ENCODE measurements at places on chromosomes 5 and 9.

DNA sequence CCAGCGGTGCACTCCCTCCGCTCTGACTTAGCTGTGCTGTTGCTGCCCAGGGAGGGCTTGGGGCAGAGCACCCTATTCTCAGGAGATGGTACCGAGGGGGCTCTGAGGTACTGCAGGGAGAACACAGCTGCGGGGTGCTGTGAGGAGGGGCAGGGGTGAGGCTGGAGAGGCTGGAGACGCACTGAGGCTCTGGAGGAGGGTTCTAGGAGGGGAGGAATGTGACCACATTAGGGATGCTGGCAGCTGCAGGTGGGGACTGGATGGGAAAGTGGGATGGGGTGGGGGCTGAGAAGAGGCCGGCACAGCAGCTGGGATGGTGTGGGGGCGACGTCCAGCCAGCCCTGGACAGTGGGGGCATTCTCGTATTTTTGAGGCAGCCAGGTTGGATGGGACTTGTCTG, 20.9 kb downstream of the NCS1 start:
- DNase-seq, result no peak

DNA sequence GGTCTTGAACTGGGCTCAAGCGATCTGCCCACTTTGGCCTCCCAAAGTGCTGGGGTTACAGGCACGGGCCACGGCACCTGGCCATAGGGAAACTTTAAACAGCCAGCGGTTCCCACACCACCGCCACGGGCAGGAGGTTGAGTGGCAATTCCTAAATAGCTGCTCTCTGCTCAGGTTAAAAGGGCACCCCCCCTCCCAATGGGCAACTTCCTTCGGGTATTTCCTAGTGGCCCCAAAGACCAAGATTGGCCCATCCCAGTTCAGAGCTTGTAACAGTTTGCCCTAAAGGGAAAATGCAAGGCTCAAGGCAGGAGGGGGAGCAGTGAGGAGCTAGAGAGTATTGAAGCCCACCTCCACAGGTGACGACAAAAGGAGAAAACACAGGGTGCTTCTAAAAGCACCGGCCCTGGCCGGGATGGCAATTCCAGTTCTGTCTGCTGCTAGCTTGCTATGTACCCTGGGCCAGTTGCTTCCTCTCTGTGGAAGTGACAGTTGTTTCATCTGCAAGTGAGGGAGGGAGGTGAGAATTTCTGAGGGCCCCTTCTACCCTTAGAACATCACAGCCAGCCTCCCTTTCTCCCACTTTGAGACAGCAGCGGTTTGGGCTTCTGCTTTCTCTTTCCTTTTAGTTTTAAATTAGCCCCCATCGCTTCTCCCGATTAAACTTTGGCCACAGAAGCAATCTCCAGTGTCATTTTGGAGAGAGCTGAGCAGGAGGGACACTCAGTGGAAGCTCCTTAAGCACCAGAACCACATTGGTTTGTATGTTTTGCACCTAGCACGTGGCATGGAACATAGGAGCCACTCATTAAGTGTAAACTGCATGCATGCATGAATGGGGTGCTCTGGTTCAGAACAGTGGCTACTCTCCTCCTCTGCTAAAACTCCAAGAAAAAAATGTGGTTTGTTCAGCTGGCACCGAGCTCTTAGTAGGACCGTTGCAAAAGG, 17.3 kb upstream of the TNIP1 start:
- no peak for DNase-seq

GRCh38 chr5:53249529-53250200, 140.1 kb upstream of the MOCS2 start:
- no peak for DNase-seq

DNA sequence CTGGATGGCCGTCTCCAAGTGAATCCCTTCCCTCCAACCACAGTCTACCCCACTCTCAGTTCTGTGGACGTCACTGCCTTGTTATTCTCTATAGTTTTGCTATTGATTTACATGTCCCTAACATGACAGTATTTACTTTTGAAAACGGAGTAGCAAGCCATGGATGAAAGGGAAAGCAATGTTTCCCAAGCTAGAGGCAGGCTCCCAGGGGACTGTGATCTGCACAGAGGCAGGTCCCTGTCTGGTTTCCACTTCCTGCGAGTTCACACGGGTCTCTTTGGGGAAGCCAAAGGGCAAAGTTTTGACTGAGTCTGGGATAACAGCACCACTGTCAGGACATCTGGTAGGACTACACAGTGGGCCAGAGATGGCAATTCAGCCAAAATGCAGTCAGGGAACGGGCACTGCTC, 12.7 kb downstream of the C9orf153 start:
- DNase-seq, result no peak

- DNase-seq, result no peak
Observed at GRCh38 chr5:87746341-87746740, 333.6 kb upstream of the CCNH start.

- no peak for DNase-seq
Observed at GRCh38 chr5:174325431-174325830, 279.9 kb downstream of the NSG2 start.

- DNase-seq, result no peak
Observed at GRCh38 chr9:136147038-136147889, 28.6 kb upstream of the TMEM250 start.

DNA sequence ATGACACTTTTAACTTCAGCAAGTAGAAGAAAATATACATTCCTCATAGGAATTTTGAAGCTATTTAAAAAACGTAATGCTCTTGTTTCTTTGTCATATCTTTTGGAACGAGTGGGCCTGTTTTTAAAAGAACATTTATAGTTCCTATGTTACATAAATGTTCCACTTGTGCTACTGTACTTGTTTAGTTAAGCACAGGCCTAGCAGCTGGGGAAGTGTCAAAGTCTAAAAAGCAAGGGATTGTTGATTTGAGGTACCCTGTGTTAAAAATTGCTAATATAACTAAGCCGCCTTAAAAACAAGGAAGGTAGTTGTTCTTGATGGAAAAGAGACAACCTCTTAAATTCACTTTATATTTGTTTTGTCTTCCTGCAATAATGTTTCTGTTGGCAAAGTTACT, 27.2 kb upstream of the ELL2 start:
- DNase-seq, result no peak

DNA sequence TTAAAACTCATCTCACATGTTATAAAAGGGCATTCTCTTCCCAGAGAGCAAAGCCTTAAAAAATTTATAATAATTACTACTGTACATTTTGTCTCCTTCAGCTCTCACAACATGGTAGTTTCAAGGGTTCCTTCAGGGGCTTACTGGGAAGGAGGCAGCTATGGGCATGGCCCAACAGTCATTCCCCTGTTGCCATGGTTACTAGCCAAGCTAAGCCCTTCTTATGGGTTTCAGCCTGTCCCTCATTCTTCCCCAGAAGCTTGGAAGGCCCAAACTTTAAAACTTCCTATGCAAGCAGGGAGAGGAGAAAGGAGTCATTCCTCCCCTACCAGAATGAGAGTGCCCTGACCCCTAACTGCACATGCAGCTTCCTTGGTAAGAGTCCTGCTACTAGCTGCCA, 82.2 kb upstream of the CNTLN start:
- DNase-seq, result no peak

- no peak for DNase-seq
Observed at GRCh38 chr5:130975299-130975698, 189.8 kb downstream of the HINT1 start.

GRCh38 chr9:120161776-120162175, 418.2 kb downstream of the CDK5RAP2 start:
- DNase-seq, result no peak

DNA sequence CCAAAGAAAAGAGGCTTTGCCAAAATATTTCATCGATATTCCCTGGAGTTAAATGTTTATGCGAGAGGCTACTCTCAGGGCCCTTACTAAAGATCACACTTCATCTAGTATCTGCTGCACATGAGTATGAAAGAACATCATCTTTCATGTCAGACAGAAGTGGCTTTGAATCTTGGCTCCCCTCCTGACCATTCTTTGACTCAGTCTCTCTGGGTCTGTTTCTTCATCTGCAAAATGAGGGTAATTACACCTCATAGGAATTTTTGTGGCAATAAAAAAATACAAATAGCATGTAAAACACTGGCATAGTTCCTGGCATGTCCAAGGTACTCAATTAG, 58.1 kb downstream of the SLIT3 start:
- no peak for DNase-seq

DNA sequence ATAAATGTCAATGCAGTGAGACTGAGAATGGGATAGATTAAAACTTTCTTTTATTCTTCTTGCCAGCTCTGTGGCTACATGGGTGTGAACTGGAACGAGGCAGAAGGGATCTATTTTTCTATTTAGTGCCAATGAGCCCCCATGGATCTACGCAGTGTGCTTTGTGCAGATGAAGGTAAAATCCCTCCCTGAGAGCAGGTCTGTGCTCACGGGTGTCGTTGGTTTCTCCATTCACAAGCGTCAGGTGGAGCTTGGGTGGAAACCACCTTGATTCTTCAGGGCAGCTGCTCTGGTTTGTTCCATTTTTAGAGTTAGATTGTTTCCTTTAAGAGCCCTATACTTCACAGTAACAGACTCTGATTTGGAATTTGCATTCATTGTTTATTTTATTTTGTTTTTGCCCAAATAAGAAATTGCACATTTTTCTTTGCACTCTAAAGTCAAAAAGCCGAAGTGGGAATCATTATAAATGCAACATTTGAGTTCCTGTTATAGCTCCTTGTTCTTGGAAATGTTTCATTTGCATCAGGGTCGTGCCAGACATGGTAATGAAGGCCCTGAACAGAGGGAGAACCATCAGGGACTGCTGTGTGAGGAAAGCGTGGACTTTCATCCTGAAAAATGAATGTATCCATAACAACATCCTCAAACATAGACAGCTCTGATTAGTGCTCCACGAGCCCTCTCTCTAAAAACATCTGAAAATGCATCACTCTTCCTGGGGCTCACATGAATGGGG, 31.1 kb upstream of the BICD2 start:
- no peak for DNase-seq

GRCh38 chr9:135789838-135790291, 87.9 kb downstream of the KCNT1 start:
- DNase-seq, result no peak

DNA sequence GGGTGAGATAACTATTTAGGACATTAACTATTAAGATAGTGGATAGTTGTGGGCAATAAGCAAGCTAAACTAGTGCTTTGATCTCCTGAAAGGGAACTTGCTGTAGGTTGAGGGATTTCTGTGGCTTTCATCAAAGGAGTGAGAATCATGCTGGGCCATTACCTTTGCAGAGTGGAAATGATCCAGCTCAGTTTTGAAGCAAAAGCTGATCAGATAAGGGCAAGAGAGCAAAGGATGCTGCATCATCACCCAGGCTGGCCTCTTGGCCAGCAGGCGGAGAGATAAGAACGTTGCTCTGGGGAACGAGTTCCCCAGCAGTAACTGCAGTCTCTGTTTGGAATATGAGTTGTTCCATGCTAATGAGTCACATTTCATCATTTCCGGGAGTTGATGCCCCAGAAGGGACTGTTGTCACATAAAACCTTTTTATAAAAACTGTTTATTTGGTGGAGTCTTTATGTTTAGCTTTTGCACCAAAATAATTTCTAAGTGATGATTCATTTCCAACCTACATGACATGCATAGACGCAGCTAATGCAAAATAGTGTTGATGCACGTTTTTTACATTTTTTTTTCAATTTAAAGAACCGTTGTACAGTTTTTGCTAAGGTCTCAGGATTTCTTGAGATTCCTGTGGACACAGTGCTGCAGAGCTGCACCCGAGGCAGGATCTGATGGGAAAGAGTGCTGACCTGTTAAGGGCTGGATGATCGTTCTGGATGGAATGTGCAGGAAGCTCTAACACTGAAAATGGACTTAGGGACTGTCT, 99.3 kb downstream of the ACTBL2 start:
- DNase-seq, result no peak

Data from CD4-positive, alpha-beta T cell (primary cell).